ENCODE measurements at places on chromosomes 5 and 9.

DNA sequence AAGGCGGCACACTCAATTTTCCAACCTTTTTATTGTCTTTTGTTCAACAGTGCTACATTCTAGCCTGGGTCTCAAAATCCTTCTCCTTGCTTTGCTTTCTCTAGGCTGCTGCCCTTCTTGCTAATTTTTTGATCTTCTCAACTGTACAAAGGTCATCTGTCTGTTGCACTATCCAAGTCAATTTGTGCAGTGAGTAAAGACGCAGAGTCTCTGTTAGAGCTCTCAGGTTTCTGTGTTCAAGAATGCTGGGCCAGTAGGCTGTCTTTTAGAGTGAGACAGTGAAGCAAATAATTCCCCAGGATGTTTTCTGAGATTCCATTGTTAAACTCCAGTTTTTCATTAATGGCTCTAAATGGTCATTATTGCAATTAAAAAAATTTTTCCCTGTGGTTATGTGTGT lies 255.7 kb upstream of the ACTBL2 start:
- DNase-seq = no peak

DNA sequence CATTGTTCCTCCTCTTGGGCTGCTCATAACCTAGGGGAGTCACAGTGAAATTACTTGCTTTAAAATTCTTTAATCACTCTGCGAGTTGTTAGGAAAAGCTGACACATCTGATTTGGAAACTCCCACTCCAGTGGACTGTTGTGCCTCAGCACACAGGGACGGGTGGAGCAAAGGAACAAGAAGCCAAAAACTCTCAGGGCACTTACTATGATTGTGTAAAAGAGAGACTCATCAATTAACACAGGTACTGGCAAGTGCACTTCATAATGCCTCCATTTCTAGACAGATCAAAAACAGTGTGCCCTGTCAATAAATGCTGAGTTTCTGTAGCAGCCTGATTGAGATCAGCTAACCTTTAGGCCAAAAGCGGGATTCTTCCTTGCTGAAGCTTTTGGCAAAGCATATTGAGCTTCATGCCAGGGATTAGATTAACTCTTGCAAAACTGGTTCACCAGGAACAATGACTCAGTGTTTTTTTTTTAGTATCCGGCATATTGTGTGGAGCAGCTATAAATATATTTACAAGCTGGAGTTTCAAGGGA lies 55.9 kb downstream of the TMC1 start:
- DNase-seq = peak; percentile 7

GRCh38 chr9:124929464-124929863 lies 11.4 kb downstream of the GOLGA1 start:
- no peak for DNase-seq

GRCh38 chr5:40981420-40981819 lies 72.1 kb downstream of the C7 start:
- no peak for DNase-seq

DNA sequence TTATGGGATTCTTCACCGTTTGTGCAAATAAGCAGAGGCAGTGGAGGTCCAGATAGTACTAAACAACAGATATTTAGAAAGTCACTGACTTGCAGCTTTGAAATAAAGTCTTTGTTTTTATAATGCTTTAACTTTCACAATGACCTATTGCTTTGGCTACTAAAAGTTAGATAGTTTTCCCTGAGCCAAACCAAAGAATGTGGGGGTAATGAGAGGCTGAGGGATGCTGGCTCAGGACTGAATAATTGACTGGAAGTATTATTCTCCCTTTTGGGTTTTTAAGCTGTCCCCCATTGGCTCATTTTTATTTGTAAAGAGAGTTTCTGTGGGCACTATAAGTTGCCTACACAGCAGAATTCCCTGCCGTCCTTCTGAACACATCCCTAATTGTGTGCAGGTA lies 99.2 kb upstream of the ACTBL2 start:
- DNase-seq = no peak

DNA sequence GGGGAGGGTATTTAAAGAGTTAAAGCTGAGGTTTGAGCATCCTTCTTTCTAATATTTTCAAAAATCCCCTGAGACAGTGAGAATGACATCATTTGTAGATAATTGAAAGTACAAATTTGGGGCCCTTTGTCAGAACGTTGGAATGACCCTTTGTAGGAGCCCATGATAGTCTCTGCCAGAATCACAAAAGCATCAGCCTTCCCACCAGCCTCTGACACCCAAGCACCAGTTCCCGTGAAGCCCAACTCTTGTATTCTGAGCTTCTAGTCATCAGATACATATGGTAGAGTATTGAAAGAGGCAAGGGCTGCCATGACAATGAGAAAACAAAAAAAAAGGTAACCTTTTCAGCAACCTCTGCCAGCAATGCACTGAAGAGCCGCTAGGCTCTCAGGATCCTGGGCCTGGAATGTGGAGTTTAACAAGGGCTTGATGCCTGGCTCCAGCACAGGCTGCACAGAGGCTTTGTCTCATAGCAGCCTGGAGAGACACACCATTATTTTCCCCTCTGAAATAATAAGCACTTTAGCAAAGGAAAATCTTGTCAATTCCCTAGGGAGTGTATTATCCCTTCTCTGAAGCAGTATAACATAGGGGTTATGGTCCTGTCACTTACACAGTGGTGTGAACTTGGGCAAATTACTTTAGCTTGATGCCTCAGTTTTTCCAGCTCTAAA lies 114.4 kb downstream of the ZNF608 start:
- DNase-seq = peak; percentile 25

GRCh38 chr9:126147186-126147935 lies 179.3 kb upstream of the MVB12B start:
- DNase-seq = no peak
